ENCODE measurements at places on chromosomes 3 and 15.

DNA sequence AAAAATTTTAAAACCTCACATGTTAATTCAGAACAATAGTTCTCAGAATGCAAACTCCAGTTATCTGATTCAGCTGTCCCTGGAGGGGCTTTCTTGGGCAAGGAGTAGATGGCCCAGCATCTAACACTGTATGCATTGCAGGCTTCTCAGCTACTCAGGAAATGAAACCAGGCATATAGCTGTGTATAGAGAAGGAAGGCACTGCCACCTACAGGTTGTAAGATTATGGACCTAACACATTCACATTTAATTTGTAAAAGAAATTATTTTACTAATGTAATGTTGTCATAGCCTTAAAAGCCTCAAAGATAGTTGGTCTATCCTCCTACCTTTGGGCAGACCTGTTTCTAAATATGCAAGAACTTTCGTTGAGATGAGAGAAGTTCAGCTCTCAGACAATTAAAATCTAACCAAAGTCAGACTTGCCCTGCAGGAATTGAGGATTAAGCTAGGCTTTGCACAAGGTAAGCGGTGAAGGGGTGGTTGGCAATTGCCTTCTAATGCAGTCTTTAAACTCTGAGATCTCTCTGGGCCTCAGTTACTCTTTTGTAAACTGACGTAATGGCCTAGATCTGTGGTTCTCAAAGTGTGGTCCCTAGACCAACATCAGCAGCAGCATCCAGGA is 132.8 kb upstream of the SLC24A5 start:
- DNase-seq, result peak; percentile 89

DNA sequence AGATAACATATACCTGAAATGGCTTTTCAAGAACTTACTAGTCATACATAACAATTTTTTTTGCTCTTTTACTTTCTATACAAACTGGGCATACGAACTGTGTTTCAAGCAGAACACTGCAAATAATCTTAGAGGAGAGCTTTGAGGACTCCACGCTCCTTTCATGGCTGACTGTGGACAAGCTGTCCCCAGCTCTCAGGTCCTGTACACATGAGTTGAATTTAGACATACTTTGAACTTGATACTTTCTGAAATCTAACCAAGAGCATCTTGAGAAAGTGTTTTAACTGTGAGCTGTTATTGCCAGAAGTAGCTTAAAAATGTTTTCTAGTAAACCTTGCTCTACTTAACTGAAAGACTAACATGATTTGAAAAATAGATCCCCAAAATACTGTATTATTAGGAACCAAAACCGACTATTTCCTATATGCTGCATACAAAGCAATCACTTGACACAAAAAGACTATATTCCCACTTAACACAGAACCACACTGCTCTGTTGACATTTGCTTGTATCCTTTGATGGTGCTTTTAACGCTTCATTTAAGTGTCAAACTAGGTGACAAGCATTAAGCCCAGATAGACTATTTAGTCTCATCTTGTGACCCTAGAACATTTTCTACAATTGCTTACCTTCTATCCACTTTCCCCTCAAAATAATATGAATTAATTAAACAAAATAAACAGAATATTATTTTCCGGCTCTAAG is 755.8 kb downstream of the ROBO1 start:
- no peak for DNase-seq

GRCh38 chr3:9397906-9398699 is 688 bp downstream of the SETD5 start:
- DNase-seq, result peak; percentile 74

DNA sequence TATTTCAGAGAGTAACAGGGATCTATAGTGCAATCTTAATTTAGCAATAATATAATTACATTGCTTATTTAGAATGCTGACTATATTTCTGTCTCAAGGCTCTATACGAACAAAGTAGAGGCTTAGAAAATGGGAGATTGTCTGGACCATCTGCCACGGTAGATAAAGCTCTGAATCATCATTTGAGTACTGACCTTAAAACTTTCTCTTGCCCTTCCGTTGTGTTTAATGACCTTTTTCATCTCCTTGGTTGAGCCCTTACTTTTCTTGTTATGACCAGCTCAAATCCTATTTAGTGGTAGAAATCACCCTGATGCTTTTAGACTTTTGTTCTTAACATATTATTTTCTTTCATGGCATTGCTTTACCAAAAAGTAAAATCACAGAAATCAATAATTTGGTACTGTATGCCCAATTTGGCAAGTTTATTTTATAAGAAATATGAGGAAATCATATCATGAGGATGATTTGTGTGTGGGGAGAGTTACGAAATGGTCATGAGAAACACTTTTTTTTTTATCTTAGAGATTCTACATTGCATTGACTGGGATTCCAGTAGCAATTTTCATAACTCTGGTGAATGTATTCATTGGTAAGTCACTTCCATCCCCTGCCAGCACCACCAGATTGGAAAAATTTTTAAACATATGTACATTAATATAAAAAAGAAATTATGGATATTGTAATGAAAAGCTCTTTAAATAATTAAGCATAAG is 11.0 kb downstream of the NDUFB5 start:
- no peak for DNase-seq

GRCh38 chr15:40244961-40245523 is 6.2 kb downstream of the PAK6 start:
- DNase-seq, result no peak

DNA sequence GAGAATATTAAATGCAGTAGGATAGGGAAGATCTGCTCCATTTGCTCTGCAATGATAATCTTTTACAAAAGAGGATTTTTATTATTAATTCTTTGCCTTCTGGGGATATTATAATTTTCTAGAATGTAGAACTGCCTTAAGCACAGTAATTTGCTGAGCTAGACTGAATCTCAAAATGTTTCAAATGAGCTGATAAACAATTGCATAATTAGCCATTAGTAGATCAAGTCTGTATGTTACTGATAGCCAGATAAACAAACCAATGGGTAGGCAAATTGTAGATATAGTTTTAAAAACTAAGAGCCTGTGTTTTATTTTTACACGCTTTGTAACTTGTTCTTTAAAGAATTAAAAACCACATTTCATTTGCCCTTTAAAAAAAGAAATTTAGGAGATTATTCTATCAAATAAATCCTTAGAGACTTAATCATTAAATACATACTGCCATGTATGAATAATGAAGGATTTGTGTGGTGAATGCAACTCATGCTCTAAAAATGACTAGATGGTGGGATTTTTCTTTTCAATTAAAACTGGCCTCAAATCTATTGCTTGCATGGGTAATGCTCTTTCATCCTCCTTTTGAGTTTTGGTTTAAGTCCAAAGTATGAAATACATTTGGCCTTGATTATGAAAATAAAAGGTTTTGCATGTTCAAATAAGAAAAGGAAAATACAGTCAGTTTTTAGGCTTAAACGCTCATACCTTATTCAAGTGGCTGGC is 32.6 kb upstream of the NANOGP8 start:
- DNase-seq, result no peak
